ENCODE measurements at places on chromosomes 2 and 18.
A peak's percentile ranks its signal among the peaks of the same experiment; 100 is the strongest.

- ATAC-seq = peak; percentile 45
Observed at GRCh38 chr18:47756364-47757016, 174.0 kb downstream of the SMAD2 start.

GRCh38 chr2:31137211-31138036, 816 bp downstream of the GALNT14 start:
- peak; percentile 11 for ATAC-seq

DNA sequence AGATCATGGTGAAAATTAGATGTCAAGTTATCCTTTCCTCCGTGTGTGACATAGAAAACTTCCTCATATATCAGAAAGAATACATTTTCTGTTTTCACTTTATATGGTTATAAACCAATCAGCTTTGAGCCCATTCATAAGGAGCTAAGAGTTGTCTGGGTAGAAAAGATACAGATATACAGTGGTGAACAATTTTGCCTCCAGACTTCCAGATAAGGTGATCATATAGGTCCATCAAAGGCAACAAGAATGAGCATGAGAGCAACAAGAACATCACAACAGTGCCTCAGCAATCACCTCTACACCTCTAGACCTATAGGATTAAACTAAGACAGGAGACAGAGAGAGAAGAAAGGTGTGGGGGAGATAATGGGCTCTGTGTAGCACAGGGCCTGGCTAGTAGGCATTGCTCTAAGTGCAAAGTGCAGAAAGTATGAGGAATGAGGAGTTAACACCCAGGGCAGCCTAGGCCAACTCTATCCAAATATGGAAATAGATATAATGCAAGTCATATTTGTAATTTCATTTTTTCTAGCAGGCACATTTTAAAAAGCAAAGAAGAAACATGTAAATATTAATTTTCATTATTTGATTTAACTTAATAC, 8.3 kb downstream of the TNP1 start:
- no peak for ATAC-seq

- ATAC-seq = no peak
Observed at GRCh38 chr2:61585383-61585782, 47.2 kb upstream of the XPO1 start.

- ATAC-seq = no peak
Observed at GRCh38 chr2:100870652-100871531, 51.0 kb downstream of the NPAS2 start.

GRCh38 chr2:236775511-236775910, 205.9 kb downstream of the ACKR3 start:
- ATAC-seq = no peak

DNA sequence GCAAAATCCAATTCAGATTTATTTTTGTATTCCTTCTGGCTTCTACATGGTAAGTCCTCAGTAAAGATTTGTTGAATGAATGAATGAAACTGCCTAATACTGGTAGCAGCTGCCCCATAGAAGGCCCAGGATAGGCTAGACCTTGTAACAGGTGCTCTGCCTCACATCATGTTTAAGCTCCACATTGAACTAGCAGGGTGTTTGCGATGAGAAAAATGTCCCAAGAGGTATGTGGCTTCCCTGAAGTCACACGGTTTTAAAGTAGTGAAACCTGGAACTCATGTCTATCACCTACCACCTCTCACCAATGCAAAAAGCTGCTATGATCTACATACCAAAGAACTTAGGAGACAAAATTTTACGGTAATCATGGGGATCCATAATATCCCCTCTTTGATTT, 765 bp upstream of the LHCGR start:
- ATAC-seq = no peak

DNA sequence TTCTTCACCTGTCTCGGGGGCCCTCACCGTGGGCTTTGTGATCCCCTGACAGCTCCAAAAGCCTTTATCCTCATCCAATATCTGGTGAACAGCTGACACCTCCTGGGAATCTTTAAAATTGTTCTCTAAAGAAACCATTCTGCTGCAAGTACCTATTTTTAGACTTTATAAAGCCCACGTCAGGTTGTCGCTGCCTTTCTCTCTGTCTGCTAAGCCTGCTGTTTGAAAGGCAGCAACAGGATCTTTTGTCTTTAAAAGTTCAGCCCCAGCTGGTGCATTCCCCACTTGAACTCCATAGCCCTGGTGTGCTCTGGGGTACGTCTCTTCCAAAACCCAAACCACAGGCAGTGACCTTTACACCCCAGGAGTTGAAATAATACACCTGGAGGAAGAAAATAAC, 145.0 kb downstream of the NEDD4L start:
- no peak for ATAC-seq

GRCh38 chr18:5195656-5196055, 1.4 kb downstream of the AKAIN1 start:
- ATAC-seq = no peak

DNA sequence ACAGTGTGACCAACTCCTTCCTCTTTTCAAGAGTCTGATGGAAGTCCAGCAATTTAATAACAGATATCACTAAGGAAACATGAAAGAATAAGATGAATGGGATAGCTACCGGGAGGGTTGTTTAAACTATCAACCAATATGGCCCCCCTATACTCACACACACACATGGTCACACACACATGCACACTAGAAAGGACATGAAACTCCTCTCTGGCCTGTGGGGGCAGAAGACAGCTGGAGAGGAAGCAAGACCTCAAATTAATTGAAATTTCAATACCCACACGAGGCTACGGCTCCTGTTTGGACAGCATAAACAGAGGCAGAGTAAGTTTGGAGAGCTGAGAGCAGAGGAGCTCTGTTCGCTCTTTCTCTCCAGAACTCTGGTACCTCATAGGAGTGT, 34.7 kb upstream of the REEP1 start:
- ATAC-seq = no peak

- no peak for ATAC-seq
Observed at GRCh38 chr2:164706522-164706921, 85.2 kb upstream of the GRB14 start.

DNA sequence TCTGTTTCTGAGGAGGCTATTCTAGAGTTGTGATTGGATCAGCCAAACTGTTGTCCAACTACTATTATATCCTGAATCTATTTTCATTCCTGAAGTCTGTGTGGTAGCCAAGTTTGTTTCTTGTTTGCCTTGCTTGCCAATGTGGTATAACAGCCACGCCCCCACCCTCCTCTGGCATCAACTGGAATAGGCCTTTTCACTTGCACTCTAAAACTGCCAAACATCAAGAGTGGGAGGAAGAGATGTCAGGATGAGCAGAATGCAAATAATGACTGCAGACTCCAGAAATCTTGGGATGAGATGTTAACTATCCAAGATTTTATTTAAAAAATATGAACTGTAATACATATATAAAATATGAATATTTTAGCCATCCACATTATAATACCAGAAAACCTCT, 246.1 kb downstream of the NRXN1 start:
- ATAC-seq = no peak

- peak; percentile 40 for ATAC-seq
Observed at GRCh38 chr2:198376677-198377076, 572.3 kb downstream of the PLCL1 start.

- no peak for ATAC-seq
Observed at GRCh38 chr2:144925886-144926285, 406.0 kb upstream of the ZEB2 start.

DNA sequence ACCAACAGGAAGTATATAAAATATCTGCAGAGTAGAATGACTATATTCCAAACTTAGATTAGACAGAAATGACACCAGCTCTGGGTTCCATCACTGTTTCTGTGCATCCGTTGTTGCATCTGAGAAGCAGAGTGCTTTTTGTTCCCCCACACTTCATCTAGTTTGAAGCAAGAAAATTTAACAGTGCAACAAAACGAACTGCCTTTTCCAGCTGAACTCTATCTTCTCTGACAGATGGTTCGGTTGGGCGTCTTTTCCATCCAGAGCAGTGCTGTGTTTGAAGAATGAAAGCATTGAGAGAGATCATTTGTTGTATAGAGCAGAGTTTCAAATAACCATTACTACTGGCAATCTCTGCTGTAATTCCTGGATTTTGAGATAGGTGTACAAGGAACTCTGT, 757.5 kb downstream of the DPP10 start:
- ATAC-seq = no peak

DNA sequence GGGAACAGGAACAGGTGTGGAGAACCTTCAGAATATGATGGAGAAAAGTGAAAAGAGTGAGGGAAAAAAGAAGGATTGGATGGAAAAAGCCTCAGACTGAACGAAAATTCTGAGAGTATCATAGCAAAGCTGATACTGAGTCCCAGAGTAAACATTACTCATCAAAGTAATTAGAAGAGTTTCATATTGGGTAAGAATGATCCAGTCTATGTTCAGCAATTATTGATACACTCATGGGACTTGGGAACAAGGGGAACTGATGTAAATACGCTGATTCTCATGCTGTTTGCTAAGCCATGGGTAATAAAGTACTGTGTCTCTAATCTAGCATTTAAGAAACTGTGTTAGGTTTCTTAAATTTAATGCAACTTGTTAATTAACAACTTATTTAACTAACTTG, 219.9 kb upstream of the NOL4 start:
- no peak for ATAC-seq

GRCh38 chr2:67565761-67566160, 168.6 kb downstream of the ETAA1 start:
- ATAC-seq = no peak

DNA sequence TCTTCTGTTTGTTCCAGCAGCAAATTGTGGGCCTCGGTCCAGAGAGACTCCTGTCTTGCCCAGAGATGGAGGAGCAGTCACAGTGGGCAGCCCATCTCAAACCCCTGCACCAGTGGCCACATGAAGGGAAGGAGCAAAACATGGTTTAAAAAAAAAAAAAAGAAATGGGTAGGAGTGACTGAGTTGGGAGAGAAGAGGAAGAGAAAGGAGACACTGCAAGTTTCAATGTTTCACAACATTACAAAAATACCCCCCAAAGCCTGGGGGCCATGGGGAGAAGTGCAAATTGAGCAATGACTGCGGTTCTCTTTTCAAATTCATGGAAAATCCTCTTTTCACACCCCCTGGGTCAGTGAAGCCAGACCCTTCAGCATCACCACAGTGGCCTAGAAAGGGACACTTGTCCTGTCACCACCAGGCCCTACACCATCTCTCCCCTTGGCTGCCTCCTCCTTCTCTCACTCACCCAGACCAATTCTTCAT, 117.1 kb downstream of the ZFP36L2 start:
- ATAC-seq = no peak

GRCh38 chr2:120348134-120348736, 2.3 kb downstream of the INHBB start:
- ATAC-seq = no peak

DNA sequence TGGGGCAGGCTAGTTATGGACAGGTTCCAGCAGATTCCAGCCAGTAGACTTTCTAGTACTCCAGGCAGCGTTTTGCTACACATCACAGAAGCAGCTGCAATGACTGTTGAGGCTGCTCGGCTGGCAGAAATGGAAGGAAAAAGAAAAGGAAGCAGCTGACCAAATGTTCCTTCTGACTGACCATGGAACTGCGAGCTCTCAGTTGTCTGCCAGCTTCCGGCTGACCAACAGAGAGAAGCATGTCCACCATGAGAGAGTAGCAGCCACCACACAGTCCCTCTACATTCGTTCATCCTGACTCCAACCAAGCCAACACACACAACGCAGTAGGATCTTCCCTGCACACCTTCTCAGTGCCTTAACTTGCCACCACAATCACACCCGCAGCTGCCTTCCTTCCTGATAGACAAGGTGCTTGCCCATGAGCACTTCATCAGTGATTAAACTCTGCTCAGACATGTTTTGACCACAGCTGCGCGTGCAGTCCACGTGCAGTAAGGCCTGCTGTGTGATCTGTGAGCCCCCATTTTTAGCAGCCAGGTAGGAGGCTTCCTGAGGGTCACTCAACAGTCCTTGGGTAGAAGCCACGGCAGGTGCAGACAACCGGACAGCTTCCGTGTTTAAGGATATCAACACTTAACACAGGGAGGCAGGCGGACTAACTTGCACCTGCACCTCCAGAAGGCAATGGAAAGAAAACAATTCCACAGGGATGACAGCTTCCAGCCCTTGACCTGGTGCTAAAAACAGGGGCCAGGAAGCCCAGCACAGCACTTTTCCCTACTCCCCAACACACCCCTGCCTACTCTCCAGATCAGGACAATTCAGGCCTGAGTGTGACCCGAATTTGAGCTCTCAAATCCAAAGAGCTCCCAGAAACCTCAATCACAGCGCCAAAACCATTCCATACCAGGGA, 996 bp downstream of the TGFBRAP1 start:
- peak; percentile 13 for ATAC-seq

DNA sequence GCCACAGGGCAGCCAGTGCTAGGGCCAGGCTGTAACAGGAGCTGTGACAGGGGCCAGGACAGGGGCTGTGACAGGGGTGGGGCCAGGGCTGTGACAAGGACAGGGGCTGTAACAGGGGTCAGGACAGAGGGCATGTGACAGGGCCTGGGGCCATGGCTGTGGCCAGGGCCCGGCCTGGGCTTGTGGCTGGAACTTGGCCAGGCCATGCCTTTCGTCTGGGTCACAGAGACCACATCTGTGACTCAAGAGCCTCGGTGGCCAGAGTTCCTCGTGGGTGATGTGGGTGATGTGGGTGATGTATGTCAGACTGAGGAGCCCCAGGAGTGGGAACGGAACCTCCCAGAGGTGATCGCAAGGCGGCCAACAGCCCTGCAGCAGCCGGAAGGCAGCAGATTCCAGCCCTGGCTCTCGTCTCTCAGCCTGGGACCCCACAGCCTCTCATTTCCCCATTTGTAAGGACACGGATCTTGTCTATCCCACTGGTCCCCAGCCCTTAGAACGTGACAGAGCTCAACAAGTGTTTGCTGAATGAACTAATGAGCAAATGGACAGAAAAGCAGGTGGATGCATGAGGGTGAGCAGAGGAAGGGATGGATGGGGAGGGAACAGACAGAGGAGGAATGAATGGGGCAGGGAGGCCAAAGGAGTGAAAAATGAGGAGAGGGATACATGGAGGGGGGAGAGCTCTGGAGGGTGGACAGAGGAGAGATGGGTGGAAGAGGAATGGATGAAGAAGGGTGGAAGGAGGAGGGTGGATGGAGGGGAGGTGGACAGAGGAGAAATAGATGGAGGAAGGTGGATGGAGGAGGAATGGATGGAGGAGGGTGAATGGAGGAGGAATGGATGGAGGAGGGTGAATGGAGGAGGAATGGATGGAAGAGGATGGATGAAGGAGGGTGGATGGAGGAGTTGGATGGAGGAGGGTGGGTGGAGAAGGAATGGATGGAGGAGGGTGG, 17.3 kb downstream of the ESPNL start:
- ATAC-seq = no peak

Measured in activated T-helper 17 cell treated with anti-CD3 and anti-CD28 coated beads, Interleukin-2, amount 50 U/mL, for 72 hours (primary cell).